ENCODE measurements at places on chromosomes 13 and 19.

DNA sequence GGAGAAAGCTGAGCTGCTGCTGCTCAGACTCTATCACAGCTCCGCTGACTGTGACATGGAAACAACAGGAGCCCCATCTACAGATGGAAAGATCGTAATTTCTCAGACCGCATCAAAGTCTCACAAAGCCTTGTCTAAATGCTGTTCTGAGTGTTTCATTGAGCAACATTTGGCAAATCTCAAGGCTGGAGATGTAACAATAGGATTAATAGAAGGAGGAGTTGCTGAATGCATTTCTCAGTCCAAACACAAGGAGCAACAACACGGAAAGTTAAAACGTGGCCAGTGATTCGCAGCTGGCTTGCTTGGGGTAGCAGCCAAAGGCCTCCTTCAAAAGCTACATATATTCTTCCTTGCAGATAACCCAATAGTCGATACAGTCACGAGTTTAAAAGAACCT lies 55.7 kb downstream of the MRPL57 start:
- no peak for DNase-seq

GRCh38 chr13:42990291-42991232 lies 1.5 kb downstream of the EPSTI1 start:
- DNase-seq, result no peak

- DNase-seq, result no peak
These were observed 224.2 kb upstream of the STARD13 start for GRCh38 chr13:33509642-33510229.

DNA sequence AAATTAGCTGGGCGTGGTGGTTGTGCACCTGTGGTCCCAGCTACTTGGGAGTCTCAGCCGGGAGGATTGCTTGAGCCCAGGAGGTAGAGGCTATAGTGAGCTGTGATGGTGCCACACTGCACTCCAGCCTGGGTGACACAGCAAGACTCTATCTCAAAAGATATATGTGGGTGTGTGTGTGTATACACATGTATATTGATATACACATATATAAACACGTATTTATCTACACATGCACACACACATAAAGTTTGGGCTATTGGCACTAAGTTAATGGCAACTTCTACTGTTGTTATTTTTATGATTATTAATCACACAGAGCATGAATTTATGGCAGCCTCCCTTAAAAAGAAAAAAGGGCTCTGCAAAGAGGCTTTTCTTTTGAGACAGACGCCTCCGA lies 27.1 kb upstream of the ABCC4 start:
- DNase-seq, result no peak

Measured in GM19239 (cell line).